ENCODE measurements at places on chromosomes 12 and 14.

GRCh38 chr12:104724992-104725585 lies 233.0 kb downstream of the SLC41A2 start:
- no peak for DNase-seq

GRCh38 chr14:105165134-105165704 lies 3.4 kb downstream of the JAG2 start:
- no peak for DNase-seq

- no peak for DNase-seq
These were observed 10.5 kb downstream of the CINP start for GRCh38 chr14:102352213-102352612.

DNA sequence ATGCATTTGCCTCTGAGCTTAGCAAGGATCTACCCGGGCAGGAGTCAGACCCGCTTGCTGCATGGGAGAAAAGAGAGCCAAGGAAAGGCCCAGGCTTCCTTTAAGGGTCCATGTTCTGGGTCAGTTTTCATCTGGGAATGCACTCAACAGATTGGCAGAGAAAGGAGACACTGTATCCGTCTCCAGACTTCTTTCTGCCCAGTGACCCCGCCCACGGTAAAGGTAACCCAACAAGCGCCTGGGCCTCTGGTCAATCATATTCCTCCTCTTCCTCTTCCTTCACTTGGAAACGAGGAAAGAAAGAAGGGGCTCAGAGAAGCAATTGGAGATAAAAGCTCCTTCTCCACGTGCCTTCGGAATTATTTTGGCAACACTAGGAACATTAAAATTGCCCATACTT lies 27.1 kb upstream of the TCP11L2 start:
- no peak for DNase-seq

- no peak for DNase-seq
These were observed 5.8 kb downstream of the MARK3 start for GRCh38 chr14:103391048-103391447.

DNA sequence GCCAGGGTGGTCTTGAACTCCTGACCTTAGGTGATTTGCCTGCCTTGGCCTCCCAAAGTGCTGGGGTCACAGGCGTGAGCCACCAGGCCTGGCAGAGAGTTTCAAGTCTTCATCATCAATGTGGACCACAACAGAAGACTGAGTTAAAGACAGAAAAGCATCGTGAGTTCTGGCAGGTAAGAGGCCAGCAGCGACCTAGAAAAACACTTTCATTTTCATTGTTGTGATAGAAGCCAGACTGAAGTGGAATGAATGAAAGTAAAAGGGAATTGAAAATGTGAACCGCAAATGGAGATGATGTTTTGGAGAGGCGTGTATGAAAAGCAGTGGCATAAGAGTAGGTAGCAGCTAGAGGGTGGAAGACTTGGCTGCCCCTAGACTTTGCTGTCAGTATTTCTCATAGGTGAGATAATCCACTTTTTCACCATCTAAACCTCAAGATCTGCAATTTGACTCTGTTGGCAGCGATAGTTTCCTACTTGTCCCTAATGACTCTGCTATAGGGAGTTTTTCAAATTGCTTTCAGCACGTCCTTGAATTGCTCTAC lies 47.1 kb upstream of the PLEKHA5 start:
- no peak for DNase-seq

DNA sequence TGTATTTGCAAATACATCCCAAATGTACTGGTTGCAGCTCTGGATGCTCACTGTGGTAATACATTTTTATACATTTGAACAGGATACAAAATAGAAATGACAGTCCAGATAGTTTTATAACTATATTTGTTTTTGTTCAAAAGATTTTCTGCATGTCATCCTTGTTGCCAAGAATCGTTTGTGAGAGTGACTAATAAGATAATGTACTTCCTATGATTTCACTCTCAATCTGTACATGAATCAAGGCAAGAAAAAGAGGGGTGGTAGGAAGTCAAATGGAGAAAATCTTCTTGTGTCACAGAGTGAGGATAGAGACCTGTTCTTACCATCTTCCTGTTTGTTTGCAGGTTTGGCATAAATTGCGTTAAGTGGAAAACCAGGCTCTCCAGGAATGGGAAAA lies 13.9 kb downstream of the ARPC3 start:
- no peak for DNase-seq

DNA sequence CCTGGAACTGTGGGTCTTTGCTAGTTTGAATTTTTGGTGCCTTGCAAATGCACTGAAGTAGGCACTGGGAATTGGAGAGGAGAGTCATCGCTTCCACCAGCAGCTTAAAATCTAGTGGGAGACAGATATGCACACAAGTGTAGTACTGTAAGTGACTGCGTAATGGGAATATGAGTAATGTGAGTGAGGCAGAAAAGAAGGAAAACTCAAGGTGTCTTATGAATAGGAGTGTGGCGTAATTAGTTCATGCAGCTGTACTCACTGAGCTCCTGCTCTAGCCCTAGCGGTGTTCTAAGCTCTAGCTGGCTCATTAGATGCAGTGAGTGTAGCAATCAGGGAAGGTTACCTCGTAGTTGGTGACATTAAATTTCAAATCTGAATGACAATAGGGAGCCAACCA lies 2.8 kb downstream of the TCP11L2 start:
- no peak for DNase-seq

DNA sequence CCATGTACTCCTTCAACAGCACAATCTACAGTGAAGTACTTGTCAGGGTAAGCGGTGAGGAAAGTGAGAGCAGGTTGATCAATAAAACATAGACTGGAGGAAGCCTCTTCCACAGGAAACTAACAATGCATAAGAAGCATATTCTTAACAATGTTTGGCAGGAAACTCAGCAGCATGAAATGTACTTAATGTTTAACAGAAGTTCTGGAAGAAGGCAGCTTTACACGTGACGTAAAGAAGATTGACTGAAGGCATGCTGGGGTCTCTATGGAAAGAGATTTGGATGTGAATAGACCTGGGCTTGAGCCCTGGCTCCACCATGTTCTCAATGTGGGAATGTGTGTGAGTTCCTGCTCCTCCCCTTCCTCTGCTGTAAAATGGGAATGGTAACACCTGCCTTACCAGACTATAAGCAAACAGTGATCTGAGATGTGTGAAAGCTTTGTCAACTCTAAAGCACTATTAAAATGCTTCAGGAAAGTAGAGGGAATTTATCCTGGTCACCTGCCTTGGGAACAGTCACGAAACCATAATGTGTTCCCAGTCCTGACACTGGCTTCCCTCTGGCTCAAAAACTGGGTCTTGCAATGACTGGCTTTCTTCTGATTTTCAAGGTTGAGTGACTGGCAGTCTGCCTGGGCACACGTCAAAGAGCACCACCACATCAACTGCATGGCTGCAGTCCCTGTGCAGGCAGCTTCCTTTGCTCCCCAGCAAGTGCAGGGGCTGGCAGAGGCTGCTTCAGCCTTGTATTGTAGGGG lies 384.6 kb downstream of the APAF1 start:
- peak; percentile 82 for DNase-seq

DNA sequence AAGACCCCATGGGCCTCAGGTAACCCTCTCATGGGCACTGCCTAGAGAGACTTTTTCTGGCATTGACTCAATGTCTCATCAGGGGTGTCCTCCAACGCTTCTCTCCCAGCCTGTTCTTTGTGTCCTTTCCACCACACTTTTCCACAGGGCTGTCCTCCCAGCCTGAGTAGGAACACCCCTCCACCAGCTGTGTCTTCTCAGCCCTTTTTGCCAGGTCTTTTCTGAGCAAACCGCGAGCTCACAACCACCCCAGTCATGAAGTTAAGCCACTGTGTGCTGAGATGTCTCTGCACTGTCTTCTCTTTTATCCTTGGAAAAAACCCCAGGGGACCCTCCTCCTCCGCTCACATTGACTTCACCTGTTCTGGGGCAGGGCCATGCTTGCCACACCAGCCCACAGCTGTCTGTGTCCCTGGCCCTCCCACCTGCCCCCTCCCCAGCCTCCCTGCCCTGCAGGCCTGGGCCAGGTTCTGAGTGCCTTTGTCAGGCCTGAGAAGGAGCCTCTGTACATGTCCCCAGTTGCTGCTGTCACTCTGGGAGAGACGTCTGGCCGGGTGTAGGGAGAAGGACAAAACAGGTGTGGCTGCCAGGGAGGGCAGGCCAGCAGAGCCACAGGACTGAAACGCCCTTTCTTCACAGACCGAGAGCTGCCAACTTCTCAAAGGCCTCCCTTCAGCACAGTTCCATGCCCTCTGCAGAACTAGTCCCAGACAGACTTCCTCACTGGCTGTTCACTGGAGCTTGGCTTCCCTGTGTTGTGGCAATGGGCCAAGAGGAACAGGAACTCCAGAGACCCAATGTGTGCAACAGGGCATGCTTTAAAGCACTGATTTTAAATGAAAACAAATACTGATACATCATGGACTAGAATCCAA lies 50.5 kb upstream of the PNMA1 start:
- DNase-seq = peak; percentile 69

DNA sequence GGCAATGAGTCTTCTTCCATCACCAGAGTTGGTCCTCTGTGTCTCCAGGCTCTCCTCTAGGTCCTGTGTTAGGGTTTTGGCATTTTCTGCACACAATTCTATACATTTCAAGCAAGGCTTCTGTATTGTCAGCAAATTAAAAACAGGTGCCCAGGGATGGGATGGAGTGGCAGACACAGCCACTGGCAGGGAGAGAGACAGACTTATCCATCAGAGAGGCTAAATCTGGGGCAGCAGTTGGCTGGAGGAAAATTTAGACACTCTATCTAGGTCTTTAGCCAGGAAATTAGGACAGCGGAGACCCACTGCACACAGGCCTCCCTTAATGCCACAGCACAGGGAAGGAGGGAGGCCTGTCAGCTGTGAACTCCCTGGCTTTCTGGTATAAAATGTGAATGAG lies 20.2 kb downstream of the PLEKHD1 start:
- DNase-seq = no peak

Measured in pancreas (tissue), 10 donors.